Muscle of leg (tissue), 16 donors: ENCODE measurements at places on chromosomes 3 and 15. TPM values are rescaled to one million over a fixed set of nuclear protein-coding genes. Genes with fewer than 3 reads are reported as not detected.

TPM1 gene
- total RNA-seq, result 4,342 TPM

GOLGA8T gene
- 0.27 TPM for total RNA-seq

GRCh38 chr15:50066202-50066601 lies 52.8 kb downstream of the ATP8B4 start:
- no peaks in the 10 kb centered on the region for H3K27me3 ChIP-seq
- no peak overlapping the region for H3K4me3 ChIP-seq
- DNase-seq, result peak; percentile 66
- no peaks in the 10 kb centered on the region for H3K4me1 ChIP-seq
- no peak overlapping the region for H3K27ac ChIP-seq

MAGEL2 gene
- 9.2 TPM for total RNA-seq

DNA sequence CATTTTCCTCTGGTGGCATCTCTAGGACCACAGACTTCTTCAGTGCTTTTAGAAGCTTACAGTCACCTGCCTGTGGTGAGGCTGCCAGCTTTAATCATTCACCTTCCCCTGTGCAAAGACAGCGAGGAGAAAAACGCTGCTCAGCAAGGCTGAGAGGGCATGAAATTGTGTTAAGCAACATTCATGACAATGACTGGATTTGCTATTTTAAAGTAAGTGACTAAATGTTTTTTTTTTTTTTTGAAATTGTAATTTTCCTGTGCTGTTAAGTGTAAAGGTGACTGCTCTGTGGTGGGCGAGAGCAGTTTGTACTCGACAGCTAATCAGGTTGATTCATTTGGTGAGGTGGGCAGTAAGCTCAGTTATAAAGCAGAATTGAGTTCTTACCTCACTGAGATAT lies 240.4 kb downstream of the NSUN3 start:
- no peak overlapping the region for H3K27ac ChIP-seq
- DNase-seq, result no peak
- no peaks in the 10 kb centered on the region for H3K4me1 ChIP-seq
- no peak overlapping the region for H3K4me3 ChIP-seq
- no peaks in the 10 kb centered on the region for H3K36me3 ChIP-seq

- H3K4me1 ChIP-seq, result peaks cover 6% of the 10 kb centered on the region
- DNase-seq, result no peak
- H3K27ac ChIP-seq, result no peak overlapping the region
- peaks cover 3% of the 10 kb centered on the region for H3K36me3 ChIP-seq
- no peak overlapping the region for H3K4me3 ChIP-seq
- H3K27me3 ChIP-seq, result peaks cover 33% of the 10 kb centered on the region
Observed at GRCh38 chr3:122921791-122922651, 105.5 kb downstream of the SEMA5B start.

DNA sequence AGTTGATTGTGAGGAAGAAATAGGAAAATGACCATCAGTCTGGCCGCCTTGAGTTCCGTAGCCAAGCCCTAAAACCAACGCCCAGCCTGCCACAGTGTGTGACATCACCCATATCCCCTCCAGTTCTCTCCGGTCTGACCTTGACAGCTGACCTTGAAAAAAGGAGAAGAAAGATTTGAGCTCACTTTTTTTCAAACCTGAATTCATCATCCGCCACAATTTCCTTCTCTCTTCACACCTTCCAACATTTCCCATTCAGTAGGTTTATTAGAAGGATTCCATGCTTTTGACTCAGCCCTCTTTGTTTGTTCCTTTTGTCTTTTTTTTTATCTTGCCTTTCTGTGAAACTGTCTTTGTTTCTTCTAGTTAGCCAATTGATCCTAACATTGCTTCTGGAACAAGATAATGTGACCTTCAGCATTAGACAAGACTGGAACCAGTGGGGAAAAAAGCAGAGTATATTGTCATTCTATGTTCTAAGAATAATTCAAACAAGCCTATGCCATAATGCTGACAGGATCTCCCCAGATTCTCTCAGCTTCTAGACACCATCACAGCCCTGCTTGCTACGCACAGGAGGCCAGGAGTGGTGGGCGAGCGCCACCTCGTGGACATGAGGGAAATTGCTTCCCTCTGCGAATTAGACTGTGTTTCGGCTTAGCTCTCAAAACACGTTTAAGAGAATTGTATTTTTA lies 283.1 kb downstream of the FGF12 start:
- no peaks in the 10 kb centered on the region for H3K36me3 ChIP-seq
- no peak overlapping the region for H3K27ac ChIP-seq
- peak; percentile 77 for DNase-seq
- no peak overlapping the region for H3K4me3 ChIP-seq

GRCh38 chr3:71688121-71688520 lies 37.1 kb downstream of the EIF4E3 start:
- no peaks in the 10 kb centered on the region for H3K4me1 ChIP-seq
- H3K27ac ChIP-seq, result no peak overlapping the region
- H3K27me3 ChIP-seq, result no peaks in the 10 kb centered on the region
- H3K36me3 ChIP-seq, result no peaks in the 10 kb centered on the region
- no peak for DNase-seq
- no peak overlapping the region for H3K4me3 ChIP-seq

GRCh38 chr15:78360958-78361718 lies 21.0 kb downstream of the CRABP1 start:
- peaks cover 39% of the 10 kb centered on the region for H3K4me1 ChIP-seq
- peak overlapping the region; percentile 76 for H3K27ac ChIP-seq
- H3K36me3 ChIP-seq, result no peaks in the 10 kb centered on the region
- no peaks in the 10 kb centered on the region for H3K27me3 ChIP-seq
- DNase-seq, result peak; percentile 45

DNA sequence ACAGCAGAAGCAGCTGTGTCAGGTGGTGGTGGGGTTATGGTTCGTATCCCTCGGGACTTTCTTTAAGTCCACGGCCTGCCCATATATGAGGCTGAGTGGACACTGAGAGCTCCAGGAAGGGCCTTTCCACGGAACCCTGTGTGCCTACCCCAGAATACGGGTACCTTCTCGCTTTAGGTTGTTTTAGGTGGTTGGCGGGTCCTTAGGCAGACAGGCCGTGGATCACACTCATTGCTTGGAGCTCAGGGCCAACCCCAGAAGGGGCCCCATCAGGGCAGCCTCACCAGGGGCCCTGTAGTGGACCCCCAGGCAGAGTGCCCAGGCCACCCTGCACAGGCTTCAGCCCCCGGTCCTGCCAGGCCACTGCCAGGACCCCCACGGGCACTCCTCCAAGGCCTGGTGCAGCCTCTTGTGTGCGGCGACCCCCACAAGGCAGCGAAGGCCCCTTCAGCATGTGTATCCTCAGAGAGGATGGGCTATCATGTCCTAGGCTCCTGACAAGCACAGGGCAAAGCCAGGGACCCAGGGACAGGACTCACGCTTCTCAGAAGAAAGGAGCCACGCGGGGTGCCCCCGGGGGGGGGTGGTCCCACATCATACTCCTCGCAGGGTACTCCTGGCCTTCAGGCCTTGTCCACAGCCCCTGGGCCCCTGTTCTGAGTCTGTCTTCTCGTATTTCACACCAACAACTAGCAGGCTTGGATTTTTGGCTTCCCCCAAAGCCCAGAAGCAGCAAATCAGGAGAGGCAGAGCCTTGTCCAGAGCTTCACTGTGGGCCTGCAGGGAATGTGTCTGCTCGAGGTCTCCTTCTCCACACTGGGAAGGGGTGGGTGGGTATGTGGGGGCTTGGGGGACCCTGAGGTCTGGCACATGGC lies 93.4 kb downstream of the LRRK1 start:
- H3K36me3 ChIP-seq, result peaks cover 13% of the 10 kb centered on the region
- H3K27me3 ChIP-seq, result no peaks in the 10 kb centered on the region
- peaks cover 29% of the 10 kb centered on the region for H3K4me1 ChIP-seq

- H3K27me3 ChIP-seq, result no peaks in the 10 kb centered on the region
- H3K27ac ChIP-seq, result peak within 1 kb of the TSS; percentile 96
- peaks cover 4% of the 10 kb centered on the region for H3K4me1 ChIP-seq
- H3K36me3 ChIP-seq, result no peaks in the 10 kb centered on the region
Observed at GRCh38 chr3:196739671-196740480, at the start of gene PAK2. TSS of gene PAK2 (plus strand) at chr3:196739857. CDS start at chr3:196782647, 42,790 bp downstream.

CCNB2 gene
- 13.9 TPM for total RNA-seq

GRCh38 chr3:46462111-46462510 lies 2.6 kb downstream of the LTF start:
- no peak overlapping the region for H3K27ac ChIP-seq
- H3K36me3 ChIP-seq, result no peaks in the 10 kb centered on the region
- H3K27me3 ChIP-seq, result peaks cover 46% of the 10 kb centered on the region
- DNase-seq, result no peak

DNA sequence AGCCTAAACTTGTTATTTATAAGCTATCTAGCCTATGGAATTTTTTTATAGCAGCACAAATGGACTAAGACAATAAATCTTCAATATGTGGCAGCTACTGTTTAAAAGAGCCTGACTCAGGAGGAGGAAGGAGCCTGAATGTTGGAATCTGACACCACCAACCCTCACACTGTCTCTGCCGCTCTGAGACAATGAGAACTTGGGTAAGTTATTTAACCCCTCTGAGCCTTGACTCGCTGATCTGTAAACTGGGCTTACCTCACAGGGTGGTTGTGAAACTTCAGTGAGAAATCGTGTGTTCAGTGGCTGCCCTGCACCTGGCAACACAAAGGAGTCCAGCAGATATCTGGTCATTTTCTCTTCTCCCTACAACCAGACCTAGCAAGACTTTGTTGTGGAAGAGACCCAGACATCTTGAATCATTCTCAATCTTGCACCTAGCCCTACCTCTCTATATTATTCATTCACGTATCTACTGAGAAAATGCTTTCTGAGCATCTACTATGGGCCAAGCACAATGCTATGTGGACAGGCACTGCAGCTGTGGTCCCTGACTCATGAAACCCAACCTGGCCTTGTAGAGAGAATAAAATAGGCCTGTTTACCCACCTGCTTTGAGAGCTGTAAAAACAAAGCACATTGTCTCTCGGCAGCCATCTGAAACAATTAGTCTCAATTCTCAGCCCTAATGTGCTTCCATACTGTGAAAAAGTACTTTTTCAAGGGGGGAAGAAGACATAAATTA lies 81.9 kb upstream of the SLC25A36 start:
- H3K27me3 ChIP-seq, result no peaks in the 10 kb centered on the region
- no peaks in the 10 kb centered on the region for H3K4me1 ChIP-seq
- H3K27ac ChIP-seq, result no peak overlapping the region
- no peaks in the 10 kb centered on the region for H3K36me3 ChIP-seq
- DNase-seq, result no peak

ZNF502 gene
- total RNA-seq, result 8.4 TPM

TRIM71 gene
- total RNA-seq, result 0.18 TPM

MORC1 gene
- not detected for total RNA-seq

DNA sequence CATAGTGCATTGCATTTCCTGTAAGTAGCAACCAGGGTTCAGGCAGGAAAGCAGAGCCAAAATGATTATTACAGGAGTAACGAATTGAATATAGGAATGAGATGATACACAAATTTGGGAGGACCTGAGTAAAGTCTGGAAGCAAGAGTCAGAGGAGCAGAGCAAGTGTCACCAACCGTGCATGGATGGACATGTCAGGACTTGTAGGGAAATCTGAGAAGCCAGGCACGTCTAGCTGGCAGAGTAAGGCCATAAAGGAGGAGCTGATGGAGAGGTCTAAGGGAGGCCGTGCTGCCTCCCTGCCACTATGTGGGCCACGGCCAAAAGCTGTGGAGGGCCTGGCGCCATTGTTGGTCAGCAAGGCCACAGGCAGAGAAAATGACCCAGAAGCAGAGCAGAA lies 22.4 kb downstream of the GJD2 start:
- no peak for DNase-seq
- no peak overlapping the region for H3K4me3 ChIP-seq
- H3K4me1 ChIP-seq, result peaks cover 6% of the 10 kb centered on the region
- H3K36me3 ChIP-seq, result no peaks in the 10 kb centered on the region
- no peaks in the 10 kb centered on the region for H3K27me3 ChIP-seq
- H3K27ac ChIP-seq, result no peak overlapping the region

ACKR2 gene
- 0.53 TPM for total RNA-seq

DNA sequence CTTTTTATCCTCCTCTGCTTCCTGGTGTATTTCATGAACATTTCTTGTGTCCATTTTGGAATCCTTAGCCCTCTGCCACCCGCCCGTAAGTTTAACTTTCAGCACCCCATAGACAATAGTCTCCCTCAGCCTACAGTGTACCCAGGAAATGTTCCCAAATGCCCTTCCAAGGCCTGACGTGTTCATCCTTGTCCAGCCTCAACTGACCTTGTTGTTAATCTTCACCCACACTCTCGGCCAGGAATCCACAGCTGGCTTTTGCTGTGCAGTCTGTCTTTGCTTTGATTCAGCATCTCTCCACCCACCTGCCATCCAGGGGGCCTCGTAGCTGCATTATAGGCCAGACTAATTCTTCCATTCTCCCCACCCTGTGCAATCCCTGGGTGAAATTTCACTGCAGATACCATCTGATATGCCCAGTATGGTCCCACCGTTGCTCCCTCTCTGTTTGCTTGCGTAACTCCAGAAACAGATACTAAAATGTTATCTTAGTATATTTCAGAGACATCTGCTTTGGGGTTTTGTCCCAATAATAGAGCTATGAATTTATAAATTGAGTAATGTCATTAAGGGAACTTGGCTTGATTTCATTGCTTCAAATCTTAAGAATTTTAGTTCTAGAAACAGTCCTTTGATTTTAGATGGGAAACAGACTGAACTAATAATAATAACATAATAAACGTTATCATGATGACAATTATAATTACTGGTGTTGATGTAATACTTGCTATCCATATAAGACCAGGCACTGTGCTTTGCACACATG lies 16.6 kb downstream of the GUCA1C start:
- H3K4me3 ChIP-seq, result no peak overlapping the region
- no peaks in the 10 kb centered on the region for H3K4me1 ChIP-seq
- DNase-seq, result no peak
- H3K27me3 ChIP-seq, result no peaks in the 10 kb centered on the region
- no peak overlapping the region for H3K27ac ChIP-seq

DNA sequence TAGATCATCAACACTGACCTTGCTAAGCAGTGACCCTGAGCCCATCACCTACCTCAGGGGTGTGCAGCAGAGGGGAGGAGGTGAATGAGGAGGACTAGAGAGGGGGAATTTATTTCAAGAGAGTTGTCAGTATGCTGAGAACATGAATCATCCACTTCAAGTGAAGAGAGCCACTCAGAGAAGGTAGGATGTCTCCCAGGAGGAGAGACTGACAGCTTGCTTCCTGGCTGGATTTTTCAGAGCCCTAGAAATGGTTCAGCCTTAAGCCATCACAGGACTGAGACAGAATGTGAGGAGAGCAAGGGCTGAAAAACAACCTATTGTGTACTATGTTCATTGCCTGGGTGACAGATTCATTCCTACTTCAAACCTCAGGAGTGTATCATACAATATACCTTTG lies 34.8 kb downstream of the CCNL1 start:
- H3K4me3 ChIP-seq, result no peak overlapping the region
- H3K36me3 ChIP-seq, result no peaks in the 10 kb centered on the region
- peaks cover 9% of the 10 kb centered on the region for H3K4me1 ChIP-seq
- no peak for DNase-seq
- no peak overlapping the region for H3K27ac ChIP-seq
